Karpas-422 (cell line): ENCODE measurements at places on chromosomes 3 and 15.
A peak's percentile ranks its signal among the peaks of the same experiment; 100 is the strongest.

- DNase-seq, result no peak
Observed at GRCh38 chr15:70582143-70582945, 181.0 kb downstream of the UACA start.

DNA sequence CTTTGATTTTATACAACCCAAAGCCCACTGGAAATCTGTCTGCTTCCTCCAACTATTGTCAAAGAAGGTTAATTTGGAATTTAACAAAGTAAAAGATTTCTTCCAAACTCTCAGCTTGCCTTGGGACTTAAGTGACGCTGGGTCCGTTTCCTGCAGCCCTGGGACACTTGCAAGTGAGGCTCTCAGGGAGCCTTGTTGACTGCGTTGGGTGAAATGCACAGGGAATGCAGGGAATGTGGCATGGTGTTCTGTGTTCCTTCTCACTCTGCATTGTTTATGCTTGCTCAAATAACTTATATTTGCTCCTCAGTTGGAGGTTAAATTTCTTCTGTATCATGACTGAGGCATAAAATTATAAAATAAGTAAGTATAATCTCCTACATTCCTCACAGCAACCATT is 60.9 kb upstream of the TJP1 start:
- DNase-seq, result no peak

DNA sequence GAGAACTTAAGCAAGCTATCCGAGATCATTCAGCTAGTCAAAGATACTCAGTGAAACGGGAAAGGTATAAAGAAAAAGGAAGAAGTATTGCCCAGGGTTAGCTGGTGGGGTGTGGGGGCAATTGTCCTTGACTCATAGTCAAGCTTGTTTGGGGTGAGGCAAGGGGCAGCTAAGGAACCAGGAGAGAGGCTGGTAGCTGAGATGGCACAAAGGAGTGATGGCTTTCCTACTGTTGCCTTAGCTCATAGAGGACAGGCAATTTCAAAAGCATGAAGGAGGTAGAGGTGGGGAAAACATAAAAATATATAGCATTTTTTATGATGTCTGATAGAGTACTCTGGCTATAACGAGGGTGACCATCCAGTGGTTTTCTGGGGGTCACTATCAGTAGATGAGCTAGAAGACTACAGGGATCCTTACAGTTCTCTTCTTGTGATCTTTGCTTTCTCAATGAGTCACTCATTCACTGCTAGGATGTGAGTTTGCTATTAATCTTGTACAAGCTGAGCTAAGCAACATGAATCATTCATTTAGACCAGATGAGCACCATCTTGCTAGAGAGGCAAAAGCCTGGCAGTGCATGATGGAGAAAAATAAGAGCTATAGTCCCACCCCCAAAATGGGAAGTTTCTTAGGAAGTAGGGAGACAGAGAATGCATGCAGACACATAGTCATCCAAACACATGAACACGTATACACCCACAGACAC is 207.1 kb upstream of the PFN2 start:
- DNase-seq, result no peak

DNA sequence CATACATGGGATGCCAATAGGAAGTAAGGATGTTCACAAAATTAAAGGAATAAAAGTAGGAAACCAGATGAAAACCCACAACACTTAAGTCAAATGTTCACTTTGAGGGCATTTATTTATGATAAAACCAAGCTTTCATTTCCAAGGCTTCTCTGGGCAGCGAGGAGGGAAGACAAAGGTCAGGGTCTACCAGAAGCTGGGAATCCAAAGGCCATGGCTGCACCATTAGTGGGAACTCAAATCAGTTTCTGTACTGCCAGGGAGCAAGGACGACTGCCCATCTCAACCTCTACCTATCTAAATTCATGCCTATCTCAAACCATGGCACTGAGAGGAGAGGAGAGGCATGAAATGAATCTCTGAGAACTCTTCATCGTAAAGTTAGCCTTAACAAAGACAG is 22.6 kb downstream of the PBRM1 start:
- no peak for DNase-seq

GRCh38 chr3:48863122-48863521 is 15.4 kb upstream of the PRKAR2A start:
- DNase-seq, result peak; percentile 22

DNA sequence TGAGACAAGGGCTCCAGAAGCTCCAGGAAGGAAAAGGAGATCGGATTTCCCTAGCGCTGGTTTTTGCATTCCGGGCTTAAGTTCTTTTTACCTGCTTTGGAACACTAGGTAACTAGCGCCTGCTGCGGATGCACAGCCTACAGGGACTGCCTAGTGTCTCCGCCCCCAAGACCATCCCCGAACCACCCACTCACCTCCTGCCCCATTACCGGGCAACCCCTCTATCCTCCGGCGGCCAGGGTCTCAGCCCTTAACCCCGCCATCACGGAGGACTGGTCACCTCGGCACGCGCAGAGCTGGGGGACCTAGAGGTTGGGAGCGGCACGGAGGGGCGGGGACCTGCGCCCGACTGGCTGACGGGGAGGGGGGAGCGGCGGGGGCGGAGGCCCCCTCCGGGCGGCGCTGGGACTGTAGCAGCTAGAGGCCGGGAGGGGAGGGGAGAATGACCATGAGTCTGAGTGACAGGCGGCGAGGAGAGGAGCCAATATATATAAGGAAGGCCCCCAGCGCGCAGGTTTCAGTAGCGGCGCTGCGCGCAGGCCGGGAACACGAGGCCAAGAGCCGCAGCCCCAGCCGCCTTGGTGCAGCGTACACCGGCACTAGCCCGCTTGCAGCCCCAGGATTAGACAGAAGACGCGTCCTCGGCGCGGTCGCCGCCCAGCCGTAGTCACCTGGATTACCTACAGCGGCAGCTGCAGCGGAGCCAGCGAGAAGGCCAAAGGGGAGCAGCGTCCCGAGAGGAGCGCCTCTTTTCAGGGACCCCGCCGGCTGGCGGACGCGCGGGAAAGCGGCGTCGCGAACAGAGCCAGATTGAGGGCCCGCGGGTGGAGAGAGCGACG is at the start of gene DLL4:
Gene DLL4, plus strand, starts transcription at position 520 of the 839 bp plus-strand sequence. CDS start 329 bp downstream, outside the sequence.
- DNase-seq, result peak; percentile 74

DNA sequence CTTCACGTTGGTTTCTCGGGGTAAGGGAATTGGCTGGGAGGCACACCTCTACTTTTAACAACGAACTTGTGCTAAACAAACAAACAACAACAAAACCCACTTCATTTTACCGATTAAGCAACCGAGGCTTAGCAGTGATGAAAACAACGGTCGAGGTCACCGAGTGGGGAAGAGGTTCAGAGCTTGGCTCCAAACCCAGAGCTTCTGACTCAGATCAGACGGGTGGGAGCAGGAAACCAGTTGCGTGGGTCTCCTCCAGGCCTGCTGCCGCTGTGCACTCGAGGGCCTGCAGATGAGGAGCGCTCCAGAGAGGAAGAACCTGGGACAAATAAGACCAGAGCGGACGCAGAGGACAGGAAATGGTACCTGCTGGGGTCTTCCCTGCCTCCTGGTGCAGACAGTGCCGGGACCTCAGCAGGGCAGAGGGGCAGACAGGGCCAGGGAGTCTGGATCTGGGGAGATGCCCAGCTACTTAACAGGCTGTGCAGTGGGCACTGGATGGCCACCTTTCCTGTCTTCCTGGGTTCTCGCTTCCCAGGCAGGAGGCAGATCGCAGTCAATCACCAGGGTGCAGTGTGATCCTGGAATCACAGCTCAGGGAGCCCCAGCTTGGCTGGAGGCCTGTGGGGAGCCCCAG is 99.0 kb upstream of the MEF2A start:
- no peak for DNase-seq

- DNase-seq, result no peak
Observed at GRCh38 chr3:115423170-115423569, 200.1 kb upstream of the GAP43 start.

- DNase-seq, result no peak
Observed at GRCh38 chr3:46036191-46036590, 8.9 kb upstream of the XCR1 start.

DNA sequence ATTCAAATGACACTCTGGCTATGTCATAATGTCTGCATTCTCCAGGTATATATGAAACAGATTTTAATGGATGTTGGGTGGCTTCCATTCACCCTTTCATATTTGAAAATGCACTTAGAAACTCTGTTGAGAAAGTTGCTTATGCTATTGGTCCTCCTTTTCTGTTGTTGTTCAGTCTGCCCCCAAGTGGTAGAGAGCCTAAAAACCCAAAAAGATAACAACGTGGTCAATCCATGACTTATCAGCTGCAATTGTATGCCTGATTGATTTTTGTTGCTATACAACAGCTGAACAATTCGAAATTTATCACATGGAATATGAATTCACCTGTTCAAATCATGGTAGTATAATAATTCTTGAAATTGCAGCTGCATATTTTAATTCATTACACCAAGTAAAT is 279.8 kb downstream of the ROBO2 start:
- DNase-seq, result peak; percentile 78

DNA sequence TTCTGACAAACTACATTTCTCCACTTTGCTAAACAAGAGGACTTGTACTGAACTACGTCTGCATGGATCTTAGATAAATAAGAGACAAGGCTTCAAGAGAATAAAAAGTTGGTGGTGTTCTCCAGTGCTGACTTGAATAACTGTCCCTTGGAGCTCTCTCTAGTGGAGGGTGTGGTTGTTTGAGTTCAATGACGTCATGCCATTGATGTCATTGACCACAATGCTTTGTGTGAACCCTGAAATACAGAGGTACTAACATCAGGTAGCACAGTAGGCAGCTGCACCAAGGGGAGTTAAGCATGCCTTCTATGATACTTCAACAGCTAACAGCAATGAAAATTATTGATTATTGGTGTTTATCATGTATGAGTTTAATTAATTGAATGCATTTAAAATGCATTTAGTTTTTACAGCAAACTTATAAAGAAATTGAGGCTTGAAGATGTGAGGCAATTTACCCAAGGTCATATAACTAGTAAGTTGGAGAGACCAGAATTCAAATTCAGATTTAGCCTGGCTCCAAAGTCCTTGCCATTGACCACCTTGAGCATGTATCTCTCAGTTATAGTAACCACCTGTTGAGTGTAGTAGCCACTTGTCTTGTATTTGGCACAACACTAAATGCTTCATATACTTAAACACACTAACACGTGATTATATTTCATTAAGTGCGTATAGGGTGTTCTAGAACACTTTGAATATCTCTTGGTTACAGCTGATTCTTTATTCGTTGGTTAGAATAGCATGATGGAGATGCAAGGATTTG is 126.0 kb upstream of the ANKRD28 start:
- DNase-seq, result peak; percentile 53

GRCh38 chr3:192883512-192883911 is 34.1 kb downstream of the MB21D2 start:
- no peak for DNase-seq

DNA sequence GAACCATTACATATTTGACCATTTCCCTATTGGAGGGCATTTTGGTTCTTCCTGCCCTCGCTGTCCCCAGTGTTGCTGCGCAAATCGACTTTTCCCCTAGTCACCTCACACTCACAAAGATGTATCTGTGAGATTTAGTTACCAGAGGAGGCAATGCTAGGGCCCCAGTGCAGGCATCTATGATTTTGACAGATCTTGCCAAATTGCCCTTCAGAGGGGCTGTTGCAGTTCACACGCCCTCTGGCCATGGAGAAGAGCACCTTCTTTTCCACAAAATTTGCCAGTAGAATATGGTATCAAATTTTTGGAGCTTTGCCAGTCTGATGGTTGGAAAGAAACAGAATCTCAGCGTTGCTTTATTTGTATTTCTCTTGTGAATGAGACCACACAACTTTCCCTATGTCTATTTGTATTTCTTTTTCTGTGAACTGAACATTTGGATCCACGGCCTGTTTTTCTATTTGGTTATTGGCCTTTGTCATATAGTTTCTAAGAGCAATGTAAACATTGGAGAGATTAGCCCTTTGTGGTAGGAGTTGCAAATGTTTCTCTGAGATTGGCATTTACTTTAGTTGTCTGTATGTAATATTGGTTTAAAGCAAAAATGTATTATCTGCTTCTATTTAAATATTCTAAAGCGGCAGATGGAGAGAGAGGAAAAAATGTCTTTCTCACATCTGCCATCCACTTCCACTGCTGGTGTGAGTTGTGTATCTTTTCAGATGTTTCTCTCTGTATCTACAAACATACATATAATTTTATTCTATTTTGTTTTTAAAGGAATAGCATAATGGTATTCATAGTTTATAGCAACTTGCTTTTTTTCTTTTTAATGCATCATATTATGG is 66.1 kb downstream of the DNASE1L3 start:
- no peak for DNase-seq

DNA sequence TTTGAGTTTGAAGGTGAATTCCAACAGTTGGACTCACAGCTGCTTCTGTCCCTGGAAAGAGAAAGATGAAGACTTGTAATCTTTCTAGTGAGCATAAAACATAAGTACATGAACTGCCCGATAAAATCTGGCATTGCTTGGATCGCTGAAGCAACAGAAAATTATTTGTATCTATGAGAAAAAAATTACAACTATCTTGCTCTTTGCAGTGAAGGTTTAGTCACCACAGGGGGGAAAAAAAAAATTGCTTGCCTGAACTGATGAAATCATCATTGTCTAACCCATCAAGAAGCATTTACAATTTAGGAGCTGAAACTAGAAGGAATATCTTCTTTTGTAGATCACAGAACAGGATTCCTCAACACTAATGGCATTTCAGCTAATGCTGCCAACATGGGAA is 20.0 kb downstream of the TMEM207 start:
- no peak for DNase-seq

- no peak for DNase-seq
Observed at GRCh38 chr3:139530717-139531116, 8.8 kb downstream of the RBP1 start.

DNA sequence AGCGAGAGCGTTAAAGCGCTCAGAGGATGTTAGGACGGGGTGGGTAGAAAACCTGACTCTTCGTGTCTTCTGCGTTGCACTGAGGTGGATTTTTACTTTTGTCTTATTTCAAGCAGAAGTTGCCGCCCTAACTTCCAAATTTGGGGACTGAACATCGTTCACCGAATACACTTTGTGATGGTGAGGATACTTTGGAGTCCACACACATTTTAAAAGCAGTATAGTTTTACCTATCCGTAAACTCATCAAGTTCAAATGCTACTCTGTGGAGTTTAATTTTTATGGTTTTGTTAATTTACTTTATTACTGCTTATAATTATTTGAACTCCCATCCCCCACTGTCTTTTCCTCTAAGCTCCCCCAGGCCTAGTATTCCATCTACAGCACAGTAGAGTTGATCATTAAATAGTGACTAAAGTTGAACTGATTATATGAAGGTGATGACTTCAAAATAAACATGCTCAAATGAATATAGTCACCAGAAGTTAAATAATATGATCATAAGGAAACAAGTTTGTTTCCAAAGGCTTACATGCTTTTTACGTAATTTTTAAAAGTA is 617 bp upstream of the EOGT start:
- peak; percentile 54 for DNase-seq
